ENCODE measurements at places on chromosomes 12 and 14.

DNA sequence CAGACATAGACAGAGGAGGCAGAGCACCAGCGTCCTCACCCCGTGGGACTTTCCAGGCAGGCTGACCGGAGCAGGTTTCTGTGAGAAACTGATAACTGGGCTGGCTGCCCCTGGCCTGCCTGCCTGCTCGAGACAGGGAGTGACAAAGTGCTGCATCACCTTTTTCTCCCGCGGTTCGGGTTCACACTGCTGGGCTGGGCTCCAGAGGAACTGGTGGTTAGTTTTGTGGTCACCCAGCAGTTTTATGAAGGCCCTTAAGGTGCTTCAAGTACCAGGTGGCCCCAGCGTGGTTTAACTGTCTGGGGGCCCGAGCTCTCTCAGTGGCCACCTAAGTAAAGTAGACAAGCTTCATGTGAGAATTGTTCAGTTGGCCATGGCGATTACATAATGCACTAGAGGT is 1073.6 kb downstream of the BCL11B start:
- no peak for DNase-seq
- no peaks in the 10 kb centered on the region for H3K27me3 ChIP-seq
- peak overlapping the region; percentile 20 for H3K27ac ChIP-seq
- H3K4me1 ChIP-seq = no peaks in the 10 kb centered on the region
- H3K4me3 ChIP-seq = no peak overlapping the region

- H3K4me1 ChIP-seq = peaks cover 62% of the 10 kb centered on the region
- H3K27me3 ChIP-seq = no peaks in the 10 kb centered on the region
- no peak overlapping the region for H3K4me3 ChIP-seq
- peaks cover 30% of the 10 kb centered on the region for H3K36me3 ChIP-seq
Observed at GRCh38 chr12:96242597-96242996, 48.4 kb downstream of the ELK3 start.

DNA sequence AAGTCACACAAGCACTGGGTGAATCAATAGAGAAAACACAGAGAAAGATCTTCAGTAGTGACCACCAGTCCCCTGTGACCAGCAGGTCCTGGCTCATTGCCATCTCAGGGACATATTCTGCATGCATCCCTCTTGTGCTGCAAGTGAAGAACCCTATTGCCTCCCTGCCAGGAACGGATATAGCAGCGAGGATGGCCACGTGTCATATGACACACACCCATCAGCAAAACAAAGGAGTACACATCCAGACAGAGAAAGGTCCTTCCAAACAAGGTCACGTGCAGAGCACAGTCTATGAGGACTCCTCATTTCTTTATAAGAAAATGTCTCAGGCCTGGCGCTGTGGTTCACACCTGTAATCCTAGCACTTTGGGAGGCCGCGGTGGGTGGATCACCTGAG is 638.4 kb downstream of the FLRT2 start:
- H3K27ac ChIP-seq = no peak overlapping the region
- H3K27me3 ChIP-seq = no peaks in the 10 kb centered on the region
- no peak overlapping the region for H3K4me3 ChIP-seq

GRCh38 chr14:89833661-89834060 is 120.9 kb downstream of the EFCAB11 start:
- H3K36me3 ChIP-seq = no peaks in the 10 kb centered on the region
- H3K27me3 ChIP-seq = no peaks in the 10 kb centered on the region
- DNase-seq = no peak
- no peaks in the 10 kb centered on the region for H3K4me1 ChIP-seq
- no peak overlapping the region for H3K27ac ChIP-seq
- no peak overlapping the region for H3K4me3 ChIP-seq

GRCh38 chr14:24817212-24818057 is 183.4 kb upstream of the GZMB start:
- H3K4me1 ChIP-seq = peaks cover 20% of the 10 kb centered on the region
- H3K36me3 ChIP-seq = no peaks in the 10 kb centered on the region
- no peak for DNase-seq
